Muscle of leg (tissue), 16 donors: ENCODE measurements at places on chromosomes 5 and 9.

DNA sequence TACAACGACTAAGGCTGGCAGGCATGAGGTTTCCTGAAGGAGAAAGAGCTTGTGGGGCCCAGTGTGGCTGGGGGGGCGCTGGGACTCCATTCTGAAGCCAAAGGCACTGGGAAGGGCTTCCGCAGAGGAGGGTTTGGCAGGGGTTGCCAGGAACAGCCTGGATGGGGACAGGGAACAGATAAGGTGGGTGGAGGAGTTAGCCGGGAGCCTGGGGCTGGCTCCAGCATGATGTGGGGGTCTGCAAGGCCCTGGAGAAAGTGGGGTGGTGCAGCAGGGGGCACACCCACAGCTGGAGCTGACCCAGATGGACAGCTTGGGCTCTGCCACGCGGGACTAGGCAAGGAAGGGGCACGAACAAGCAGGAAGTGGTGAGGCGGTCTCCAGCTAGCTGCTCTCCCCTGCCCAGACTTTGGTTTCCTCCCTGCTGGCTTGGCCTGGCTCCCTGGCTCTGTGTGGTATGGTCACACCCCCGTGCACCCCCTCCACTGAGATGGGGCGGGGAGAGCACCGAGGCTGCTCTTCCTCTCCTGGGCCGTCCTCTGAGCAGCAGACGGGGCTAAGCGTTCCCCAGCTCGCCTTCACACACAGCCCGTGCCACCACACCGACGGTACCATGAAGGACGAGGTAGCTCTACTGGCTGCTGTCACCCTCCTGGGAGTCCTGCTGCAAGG lies at the start of gene LTC4S:
Gene LTC4S, plus strand, starts transcription at position 519 of the 672 bp plus-strand sequence. Its CDS starts 95 bp downstream, at position 614.
- peak; percentile 83 for DNase-seq

- DNase-seq = no peak
These were observed 40.4 kb upstream of the GADD45G start for GRCh38 chr9:89564346-89564878.

- no peak for DNase-seq
These were observed 7.8 kb downstream of the ZFR start for GRCh38 chr5:32436553-32437242.

DNA sequence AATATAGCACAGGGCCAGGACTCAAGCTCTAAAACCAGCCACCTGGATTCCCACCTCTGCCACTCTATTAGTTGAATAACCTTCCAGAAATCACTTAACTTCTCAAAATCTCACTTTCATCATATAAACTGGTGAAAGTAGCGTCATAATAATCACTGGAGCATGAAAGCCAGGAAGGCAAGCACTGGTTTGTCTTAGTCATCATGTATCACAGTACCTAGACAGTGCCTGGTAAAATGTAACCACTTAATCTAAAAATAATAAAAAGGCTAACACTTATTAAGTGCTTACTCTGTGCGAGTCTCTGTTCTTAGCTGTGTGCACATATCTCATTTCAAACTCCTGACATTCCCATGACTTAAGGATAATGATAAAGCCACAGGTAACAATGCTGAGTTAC lies 109.4 kb downstream of the ASTN2 start:
- DNase-seq = no peak

DNA sequence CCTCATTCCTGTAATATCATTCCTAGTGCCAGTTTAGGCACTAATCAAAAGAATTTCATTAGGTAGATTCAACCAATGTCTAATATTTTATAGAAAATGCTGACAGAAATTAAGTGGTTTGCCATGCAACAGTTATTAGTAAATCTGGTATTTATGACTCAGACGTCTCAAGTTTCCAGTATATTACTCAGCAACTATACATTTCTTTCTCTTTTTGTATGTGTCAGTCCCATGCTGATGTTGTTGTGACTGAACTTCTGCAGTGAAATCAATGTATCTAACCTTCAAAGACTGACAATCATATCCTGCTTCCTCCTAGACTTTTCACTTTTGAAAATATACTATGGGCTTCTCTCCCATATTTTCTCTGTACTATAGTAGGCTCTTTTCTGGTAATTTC lies 822.5 kb downstream of the NR2F1-AS1 start:
- no peak for DNase-seq

- no peak for DNase-seq
These were observed 13.7 kb upstream of the NR4A3 start for GRCh38 chr9:99807956-99808355.

DNA sequence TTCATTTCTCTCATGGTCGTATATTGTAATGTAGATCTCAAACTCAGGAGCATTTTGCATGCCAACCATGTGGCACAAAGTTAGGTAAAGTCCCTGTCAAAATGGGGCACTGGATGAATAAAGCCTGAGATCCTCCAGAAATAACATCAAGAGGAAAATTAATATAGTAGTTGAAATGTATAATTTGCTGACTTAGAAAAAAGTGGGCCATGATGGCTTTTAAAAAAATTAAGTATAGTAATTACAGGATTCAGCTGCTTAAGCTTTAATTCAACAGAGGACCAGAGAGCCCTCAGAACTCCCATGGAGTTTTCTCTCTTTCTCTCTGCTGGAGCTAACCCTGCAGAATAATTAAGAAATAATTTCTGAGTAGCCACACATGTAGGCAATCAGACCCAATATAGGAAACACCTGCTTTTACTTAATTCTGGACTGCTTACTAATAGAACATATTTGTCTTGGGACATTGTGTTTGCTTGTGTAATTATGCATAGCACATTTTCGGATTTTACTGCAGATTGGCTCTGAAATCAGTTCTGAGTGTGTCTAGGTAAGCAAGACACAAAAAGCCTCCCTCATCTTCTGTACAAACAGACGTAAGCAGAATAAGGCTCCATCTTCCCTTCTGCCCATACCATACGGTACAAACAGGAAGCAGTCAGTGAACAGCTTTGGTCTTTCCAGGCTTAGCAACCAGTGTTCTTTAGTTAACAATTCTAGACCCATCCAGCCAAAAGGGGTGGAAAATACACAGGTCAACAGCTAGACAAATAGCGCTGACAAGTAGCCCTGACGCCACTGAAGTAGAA lies 26.5 kb upstream of the PCSK1 start:
- no peak for DNase-seq

GRCh38 chr9:33043671-33044070 lies 18.6 kb downstream of the DNAJA1 start:
- DNase-seq = peak; percentile 27

DNA sequence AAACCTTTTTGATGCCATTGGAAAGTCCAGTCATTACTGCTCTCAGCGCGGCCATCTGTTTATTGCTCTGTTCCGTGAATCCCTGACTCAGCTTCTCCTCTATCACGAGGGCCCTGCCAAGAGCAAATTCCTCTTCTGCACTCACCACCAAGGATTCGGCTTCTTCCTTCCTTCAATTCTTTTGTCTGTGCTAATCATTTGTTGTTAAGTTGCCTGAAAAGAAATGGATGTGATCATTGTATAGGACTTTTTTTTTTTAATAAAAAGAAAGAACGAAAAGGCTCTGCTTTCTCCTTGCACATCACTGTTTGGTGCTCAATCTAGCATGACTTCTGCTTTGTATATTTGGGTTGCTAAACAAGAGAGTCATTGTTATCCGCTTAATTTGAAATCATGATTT lies 128.7 kb upstream of the PIK3R1 start:
- peak; percentile 86 for DNase-seq

- no peak for DNase-seq
These were observed 10.2 kb downstream of the CORO2A start for GRCh38 chr9:98182069-98182820.

DNA sequence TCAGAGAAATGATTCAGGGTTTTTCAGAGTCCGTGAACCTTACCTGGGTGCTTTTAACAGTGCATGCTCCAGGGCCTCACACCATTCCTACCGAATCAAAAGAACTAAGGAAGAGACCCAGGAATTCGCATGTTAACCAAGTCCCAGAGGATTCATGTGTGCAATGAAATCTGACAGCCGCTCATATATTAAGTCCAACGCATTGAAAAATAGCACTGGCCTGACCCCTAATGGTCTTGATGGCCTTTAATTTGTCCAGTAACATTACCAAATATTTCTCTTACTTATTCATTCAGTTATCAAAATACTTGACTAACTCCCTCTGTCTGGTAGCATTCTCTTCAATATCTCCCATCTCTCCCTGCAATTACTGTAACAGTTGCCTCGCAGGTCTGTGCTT lies 55.0 kb upstream of the MARCHF11 start:
- peak; percentile 8 for DNase-seq
